ENCODE measurements at places on chromosomes 12 and 14.
A peak's percentile ranks its signal among the peaks of the same experiment; 100 is the strongest.

DNA sequence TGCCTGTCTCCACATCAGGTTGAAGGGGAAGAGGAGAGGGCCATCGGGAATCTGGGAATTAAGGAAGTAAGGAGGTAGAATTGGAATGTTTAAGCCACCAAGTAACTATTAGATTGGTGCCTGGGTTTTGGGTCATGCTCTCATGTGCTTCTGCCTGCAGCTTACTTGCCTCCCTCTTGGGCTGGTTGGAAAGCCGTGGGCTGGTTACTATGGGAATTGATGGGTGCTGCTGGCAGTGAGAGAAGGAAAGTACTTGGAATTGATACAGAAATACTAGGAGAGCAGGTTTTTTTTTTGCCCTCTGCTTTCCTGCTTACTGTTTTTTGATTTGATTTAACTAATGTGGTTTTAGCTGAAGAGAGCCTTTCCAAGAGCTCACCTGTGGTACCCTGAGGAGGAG, 493.5 kb upstream of the RGS6 start:
- no peak for DNase-seq

GRCh38 chr14:102088012-102088792, 1.4 kb upstream of the HSP90AA1 start:
- DNase-seq: peak; percentile 63

- DNase-seq: no peak
Observed at GRCh38 chr12:124323771-124324530, 29.1 kb downstream of the RFLNA start.

DNA sequence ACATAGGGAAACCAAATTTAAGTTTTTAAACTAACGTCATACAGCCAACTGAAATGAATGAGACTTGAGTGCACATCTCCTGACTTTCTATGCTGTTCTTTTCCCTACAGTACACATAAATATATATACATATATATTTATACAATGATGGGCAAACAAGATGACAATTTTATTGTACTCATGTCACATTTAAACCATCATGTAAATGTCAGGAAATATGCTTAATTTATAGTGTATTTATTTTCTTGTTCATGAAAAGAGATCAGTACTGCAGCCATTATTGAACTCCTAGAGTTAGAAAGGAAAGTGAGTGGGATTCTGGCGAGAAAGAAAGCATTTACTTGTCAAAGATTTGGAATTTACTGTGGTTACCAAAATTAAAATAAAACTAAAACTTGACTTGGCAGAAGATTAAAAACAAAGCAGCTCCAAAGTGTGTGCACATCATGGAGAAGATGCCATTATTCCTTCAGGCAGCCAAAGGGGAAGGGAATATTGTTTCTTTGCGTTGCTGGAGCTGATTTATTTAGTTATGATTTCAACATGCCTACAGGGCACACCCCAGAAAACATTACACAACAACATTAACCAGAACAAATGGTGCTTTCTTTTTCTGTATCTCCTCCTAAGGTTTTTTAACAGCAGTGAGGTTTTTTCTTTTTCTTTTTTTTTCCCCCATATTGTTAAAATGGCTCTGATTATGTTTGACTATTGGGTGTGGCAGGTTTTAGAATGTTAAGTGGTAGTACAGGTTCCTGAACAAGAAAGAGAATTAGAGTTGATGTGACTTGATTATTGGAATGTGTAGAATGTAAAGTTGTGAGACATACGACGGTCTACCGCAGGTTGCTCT, 144.6 kb downstream of the RAD51B start:
- peak; percentile 8 for DNase-seq

- DNase-seq: no peak
Observed at GRCh38 chr12:49990273-49990672, 17.5 kb downstream of the AQP6 start.

DNA sequence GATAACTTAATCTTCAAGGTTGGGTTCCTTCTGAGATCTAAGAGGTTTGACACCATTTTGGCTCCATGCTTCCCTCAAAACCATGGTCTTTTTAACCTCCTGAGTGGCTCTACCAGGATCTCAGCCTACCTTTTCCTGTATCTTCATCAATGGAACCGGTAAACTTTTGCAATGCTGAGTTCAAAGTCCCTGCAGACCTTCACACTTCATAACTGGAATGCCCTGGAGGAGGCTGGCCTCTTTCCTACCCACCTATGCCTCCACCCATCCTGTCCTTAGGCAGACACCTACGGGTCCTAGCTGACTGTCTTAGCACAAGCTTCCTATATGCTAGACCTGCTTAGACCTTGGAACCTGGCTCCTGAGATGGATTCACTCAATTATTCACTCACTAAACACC, 89.5 kb upstream of the EEA1 start:
- no peak for DNase-seq

GRCh38 chr12:65557438-65558181, 266.7 kb upstream of the HMGA2 start:
- DNase-seq: no peak

- no peak for DNase-seq
Observed at GRCh38 chr12:4951083-4951482, 41.4 kb downstream of the KCNA1 start.

DNA sequence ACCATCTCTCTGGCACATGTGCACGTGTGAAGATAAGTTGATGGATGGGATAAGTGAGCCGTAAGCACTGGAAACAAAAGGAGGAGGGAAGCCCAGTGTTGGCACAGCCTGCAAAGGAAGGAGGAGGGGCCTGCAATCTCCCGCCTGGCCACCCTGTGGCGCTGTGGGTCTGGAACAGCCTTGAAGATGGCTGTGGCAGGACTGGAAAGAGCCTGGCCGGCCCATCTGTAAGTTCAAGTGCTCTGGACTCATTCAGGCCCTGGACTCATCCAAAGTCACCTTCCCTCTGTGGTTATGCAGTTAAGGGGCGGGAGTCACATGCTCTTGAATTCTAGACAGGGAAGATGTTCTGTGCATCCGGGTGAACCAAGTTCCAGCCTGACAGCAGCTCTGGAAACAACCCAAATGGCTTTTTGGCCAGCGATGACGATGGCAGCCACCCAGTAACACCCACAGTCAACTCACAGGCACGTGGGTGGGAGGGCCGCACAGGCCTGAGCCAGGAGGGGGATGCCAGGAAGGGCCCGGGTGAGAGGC, 50.4 kb downstream of the CHGA start:
- peak; percentile 87 for DNase-seq

- DNase-seq: no peak
Observed at GRCh38 chr14:99976021-99976420, 89.2 kb upstream of the EVL start.

DNA sequence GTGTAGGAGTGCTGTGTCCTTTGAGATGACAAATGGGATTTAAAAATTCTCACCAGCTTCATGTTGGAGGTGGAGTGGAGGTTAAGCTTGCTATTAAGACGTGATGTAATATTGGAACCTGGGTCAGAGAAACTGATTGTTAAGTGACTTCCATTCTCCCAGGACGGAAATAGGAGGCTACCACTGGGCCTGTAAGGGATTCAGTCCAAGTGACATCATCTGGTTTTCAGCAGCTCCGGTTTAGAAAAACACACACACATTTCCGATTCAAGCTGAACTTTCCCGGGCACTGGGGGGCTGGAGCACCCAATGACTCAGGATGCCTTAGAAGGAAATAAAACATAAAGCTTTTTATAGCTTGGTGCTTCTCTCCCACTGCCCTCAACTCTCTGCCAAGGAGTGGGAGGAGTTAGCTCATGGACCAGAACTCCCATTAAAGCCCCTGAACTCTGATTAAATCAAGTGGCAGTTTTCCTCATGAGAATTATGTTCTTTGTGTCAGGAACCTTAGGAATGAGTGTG, 12.4 kb downstream of the CALM1 start:
- DNase-seq: no peak

GRCh38 chr12:48980389-48980952, 2.3 kb downstream of the WNT1 start:
- DNase-seq: peak; percentile 73

DNA sequence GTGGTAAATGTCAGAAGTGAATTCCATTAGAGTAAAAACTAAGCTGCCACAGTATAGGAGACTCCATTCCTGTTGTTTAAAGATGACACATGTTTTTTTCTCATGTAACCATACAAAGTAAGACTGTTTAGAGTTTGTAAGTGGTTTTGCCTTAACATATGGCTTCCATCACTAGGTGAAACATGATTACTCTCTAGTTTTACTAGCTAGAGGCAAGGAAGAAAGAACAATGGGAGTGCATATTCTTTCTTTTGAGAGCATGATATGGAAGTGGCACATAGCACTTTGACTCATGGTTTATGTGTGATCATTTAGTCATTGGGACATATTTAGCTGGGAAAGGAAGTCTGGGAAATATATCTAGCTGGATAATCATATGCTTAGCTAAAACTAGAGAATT, 7.7 kb downstream of the ATF7IP start:
- no peak for DNase-seq

GRCh38 chr12:124554429-124555029, 12.9 kb downstream of the NCOR2 start:
- no peak for DNase-seq

GRCh38 chr14:78242086-78242485, 71.9 kb downstream of the NRXN3 start:
- no peak for DNase-seq

- no peak for DNase-seq
Observed at GRCh38 chr14:95760596-95760995, 46.7 kb upstream of the TCL1A start.

GRCh38 chr14:30972882-30973582, 52.4 kb upstream of the AP4S1 start:
- no peak for DNase-seq

DNA sequence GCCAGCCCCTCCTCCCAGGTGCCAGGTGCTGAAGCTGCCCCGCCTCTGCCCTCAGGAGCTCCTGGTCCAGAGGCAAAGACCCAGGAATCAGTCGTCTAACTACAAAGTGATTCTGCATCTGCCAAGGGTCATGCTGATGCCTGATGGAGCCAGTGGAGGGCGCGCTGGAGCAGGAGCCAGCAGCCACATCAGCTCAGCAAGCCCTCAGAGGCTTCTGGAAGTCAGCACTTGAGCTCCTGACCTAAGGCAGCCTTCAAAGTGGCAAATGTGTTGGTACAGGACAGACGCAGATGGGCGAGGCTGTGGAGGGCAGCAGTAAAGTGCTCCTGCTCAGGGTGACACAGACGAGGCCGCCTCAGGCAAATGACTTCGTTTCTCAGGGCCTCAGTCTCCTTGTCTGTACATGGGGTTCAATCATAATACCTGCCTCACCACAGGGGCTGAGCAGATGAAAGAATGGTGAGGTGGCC, 10.9 kb downstream of the C12orf43 start:
- DNase-seq: peak; percentile 69

DNA sequence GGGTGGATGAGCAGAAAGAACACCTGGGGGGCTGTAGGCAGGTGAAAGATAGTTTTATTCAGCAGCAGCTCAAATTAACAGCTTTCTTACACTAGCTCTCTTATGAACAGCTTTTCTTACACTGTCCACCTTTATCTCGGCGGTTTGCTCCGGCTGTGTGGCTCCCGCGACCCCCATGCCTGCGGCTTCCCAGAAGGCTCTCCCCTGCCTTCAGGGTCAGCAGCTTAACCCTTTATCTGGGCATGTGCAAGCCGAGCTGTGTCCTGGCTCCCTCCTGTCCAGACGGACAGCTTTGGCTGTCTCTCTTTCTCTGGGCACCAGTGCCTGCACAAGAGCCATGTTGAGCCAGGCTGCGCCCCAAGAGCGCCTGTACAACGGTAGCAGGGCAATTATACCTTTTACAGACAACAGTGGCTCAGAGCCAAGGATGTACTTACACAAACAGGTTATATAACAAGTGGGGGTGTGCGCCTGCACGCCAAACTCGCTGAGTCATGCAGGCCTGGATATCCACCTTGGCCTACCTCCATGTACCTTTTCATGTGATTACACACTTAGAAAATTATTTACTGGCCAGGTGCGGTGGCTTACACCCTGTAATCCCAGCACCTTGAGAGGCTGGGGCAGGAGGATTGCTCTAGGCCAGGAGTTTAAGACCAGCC, 28.5 kb upstream of the KLHL42 start:
- DNase-seq: no peak

DNA sequence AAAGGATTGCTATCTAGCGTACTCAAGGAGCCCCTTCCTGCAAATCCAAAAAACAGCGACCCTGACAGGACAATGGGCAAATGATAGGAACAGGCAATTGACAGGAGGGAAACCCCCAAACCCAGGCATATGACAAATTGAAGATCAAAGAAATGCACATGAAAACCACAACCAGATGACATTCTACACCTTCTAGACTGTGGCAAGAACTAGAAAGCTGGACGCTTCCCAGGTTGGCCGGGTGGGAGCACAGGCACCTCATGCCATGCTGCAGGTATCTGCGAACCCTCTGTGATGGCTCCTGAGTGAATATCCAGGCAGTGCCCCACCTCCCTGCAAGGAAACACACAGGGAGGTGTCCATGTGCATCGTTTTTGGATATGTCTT, 37.1 kb downstream of the CMKLR1 start:
- DNase-seq: no peak

DNA sequence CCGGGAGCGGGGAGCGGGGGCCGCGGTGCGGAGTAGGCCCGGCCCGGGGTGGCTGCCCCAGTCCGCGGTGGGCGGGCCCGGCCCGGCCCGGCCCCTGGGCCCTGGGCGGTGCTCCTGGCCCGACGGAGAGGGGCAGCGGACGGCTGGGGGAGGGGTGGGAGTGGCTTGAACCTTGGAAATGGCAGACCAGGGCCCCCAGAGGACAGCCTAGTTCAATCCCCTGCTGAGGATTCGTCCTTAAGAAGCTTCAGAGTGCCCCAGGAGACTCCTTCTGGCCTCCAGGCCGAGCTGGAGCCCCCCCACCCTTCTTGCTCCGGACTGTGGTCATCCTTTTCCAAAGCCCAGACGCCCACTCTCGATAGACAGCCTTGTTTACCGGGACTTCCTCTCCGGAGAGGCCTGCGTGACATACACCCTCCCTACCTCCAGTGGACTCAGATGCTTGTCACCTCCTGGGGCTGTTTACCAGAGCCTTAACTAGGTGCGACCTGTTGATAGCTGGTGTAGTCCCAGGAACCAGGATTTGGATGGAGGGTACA, 458 bp downstream of the KHNYN start:
- DNase-seq: peak; percentile 93

GRCh38 chr12:58601529-58601928, 318.8 kb downstream of the LRIG3 start:
- DNase-seq: no peak

GRCh38 chr12:108833757-108834472, 23.5 kb downstream of the SSH1 start:
- no peak for DNase-seq

- no peak for DNase-seq
Observed at GRCh38 chr14:78178071-78178470, 7.9 kb downstream of the NRXN3 start.

GRCh38 chr14:22613106-22613695, 15.1 kb downstream of the ABHD4 start:
- DNase-seq: no peak

GRCh38 chr12:51932218-51933076, 19.1 kb upstream of the ACVR1B start:
- no peak for DNase-seq

DNA sequence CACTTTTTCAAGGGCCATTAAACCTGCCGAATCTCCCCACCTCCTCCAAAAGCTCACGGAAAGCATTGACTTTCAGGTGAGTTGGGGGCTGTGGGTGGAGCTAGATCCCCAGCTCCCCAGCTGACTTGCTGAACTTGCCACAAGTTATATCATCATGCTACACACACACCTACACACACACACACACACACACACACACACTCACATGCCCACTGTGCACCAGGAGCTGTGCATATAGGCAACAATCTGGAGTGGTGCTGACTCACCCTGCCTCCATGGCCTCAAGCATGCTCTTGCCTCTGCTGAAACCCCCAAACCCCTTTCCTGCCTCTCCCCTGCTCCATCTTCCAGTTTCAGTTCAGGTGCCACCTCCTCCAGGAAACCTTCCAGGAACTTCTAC, 26.1 kb downstream of the SERPINA3 start:
- DNase-seq: no peak

GRCh38 chr12:26118308-26118707, 6.5 kb downstream of the BHLHE41 start:
- DNase-seq: no peak

Data from iPS-NIHi11 (cell line).